Right cardiac atrium (tissue), 5 donors: ENCODE measurements at places on chromosomes 2 and 18. TPM values are rescaled to one million over a fixed set of nuclear protein-coding genes. Genes with fewer than 3 reads are reported as not detected.

DNA sequence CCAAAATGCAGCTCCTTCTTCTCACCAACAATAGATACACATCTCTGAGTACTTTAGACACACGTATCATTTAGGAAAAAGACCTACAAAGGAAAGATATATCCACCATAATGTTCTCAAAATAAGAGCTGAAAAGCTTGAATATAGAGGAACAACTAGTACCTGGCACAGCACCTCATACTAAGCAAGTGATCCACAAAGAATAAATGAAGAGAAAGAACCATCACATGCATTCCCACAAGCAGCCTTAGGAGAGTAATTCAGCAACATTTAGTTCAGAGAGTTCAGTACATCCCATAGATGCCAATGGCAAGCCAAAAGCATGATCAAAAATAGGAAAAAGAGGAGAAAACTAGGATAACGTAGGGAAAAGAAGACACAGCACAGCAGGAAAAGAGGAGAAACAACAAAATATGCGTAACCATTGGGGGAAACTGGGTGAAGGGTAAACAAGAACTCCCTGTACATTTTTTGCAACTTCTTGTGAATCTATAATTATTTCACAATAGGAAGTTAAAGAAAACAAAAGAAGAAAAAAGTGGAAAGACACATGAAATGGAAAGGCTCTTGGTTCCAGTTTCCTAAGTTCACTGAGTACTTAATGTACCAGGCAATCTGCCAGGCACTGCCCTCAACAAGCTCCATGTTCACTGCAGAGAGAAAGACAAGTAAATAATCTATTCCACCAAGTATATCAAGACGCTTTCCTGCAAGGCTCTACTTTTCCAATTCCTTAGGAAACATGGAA is 22.3 kb downstream of the CLASP1 start:
- peak; percentile 82 for DNase-seq

DNA sequence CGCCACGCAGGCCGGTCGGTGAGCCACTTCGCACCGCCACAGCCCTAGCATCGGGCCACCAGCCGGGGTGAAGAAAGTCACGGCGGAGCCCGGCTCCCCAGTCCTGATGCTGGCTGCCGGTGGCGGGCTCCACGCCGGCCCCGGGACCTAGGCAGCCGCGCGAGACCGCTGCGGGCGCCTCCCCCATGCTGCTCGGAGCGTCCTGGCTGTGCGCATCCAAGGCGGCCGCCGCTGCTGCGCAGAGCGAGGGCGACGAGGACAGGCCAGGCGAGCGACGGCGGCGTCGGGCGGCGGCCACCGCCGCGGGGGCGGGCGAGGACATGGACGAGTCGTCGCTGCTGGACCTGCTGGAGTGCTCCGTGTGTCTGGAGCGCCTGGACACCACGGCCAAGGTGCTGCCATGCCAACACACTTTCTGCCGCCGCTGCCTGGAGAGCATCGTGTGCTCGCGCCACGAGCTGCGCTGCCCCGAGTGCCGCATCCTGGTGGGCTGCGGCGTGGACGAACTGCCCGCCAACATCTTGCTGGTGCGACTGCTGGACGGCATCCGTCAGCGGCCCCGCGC is 433 bp downstream of the SH3RF3 start:
- peak; percentile 75 for DNase-seq

DNA sequence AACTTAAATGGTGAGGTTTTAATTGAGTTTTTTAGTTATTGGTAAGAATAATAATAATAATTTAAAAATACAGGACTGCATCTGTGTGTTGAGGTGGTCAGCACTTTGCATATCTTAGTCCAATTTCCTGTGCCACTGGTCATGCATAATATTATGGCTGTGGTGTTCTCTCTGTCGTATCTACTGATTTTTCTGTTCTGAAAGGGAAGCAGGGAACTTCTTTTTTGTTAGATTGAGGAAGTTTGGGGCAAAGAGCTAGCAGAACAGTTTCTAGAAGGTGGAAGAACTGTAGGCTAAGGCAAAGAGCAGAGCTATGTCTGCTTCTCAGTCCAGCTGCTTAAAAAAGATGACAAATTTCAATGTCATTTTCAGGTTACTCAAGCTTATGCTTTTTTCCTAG is 74.3 kb downstream of the XRCC5 start:
- no peak for DNase-seq

- no peak for DNase-seq
Observed at GRCh38 chr2:29449499-29449898, 334.3 kb downstream of the CLIP4 start.

Gene CXCR1
- polyA plus RNA-seq: 0.09 TPM
